Ecto neural progenitor cell (in vitro differentiated cells): ENCODE measurements at places on chromosomes 6 and 20.
A peak's percentile ranks its signal among the peaks of the same experiment; 100 is the strongest.

GRCh38 chr6:82987951-82988350, 77.7 kb downstream of the UBE3D start:
- no peak for DNase-seq

GRCh38 chr6:1143655-1144054, 168.2 kb upstream of the FOXQ1 start:
- no peak for DNase-seq

- DNase-seq: no peak
Observed at GRCh38 chr6:75620381-75621304, 19.0 kb downstream of the SENP6 start.

DNA sequence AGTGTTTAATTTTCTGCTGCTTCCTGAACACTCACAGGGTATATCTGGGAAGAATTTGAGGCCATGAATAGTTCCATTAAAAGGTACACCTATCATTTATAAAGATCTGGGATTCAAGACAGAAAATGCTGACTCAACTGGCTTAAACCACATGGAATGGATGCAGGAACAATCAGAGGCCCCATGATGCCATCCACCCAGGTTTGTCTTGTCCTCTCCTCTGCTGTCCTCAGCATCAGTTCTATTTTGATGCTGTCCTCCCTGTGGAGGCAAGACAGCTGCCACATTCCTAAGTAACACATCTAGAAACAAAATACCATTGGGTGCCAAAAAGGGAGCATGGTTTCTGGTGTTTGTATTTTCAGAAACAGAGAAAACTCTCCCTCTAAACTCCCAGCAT, 143.4 kb downstream of the ELOVL4 start:
- no peak for DNase-seq

DNA sequence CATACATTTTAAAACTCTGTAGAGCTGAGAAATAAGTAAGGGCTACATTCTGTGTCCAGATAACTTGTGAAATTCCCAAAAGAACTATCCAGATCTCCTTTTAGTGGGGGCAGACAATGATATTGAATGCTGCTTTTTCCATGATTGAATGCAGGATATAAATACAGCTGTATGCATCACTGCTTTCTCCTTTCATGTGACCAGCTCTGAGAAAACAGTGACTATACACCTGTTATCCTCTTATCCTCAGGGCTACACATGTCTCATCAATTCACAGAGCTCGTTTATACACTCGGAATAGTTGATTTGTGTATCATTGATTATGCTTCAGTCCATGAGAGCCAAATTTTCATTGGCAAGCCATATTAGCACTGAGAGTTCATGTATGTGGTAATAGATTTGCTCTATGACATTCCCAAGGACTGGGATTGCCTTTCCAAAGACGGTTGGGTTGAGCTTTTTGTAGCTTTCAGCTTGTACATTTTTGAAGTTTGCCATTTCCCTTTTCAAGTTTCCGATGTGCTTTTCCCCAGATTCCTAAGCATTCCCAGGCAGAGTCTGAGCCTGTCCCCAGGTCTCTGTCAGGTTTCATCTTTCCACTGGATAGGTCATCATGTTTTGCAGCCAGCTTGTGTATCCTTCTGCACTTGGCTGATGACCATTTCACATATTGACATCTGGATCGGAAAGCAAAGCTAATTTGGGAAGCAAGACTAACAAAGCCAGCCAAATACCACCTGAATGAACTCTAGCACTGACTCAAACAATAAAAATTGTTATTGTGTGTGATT, 97.7 kb downstream of the RFX6 start:
- DNase-seq: no peak

DNA sequence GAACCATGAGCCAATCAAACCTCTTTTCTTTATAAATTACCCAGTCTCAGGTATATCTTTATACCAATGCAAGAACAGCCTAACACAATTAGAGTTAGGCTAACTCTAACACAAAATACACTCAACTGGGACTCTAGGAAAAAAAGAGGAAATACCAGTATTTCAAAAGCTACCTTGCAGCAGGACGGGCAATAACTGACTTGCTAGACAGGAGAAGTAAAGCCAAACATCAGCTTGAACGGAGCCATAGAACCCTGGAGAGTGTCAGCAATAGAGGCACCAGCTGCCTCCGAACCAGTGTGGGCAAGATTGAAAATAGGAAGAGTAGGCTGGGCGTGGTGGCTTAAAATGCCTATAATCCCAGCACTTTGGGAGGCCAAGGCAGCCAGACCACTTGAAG, 162.0 kb upstream of the SOX4 start:
- no peak for DNase-seq

GRCh38 chr6:40689185-40689584, 102.0 kb upstream of the LRFN2 start:
- DNase-seq: no peak

- no peak for DNase-seq
Observed at GRCh38 chr6:87824958-87825491, 123.0 kb upstream of the AKIRIN2 start.

- peak; percentile 84 for DNase-seq
Observed at GRCh38 chr6:107489636-107490565, at the start of gene SOBP. Gene SOBP, plus strand, starts transcription at chr6:107490117. Its CDS starts 500 bp downstream, at chr6:107490617.

- DNase-seq: no peak
Observed at GRCh38 chr6:45631396-45631795, 253.7 kb upstream of the SUPT3H start.

DNA sequence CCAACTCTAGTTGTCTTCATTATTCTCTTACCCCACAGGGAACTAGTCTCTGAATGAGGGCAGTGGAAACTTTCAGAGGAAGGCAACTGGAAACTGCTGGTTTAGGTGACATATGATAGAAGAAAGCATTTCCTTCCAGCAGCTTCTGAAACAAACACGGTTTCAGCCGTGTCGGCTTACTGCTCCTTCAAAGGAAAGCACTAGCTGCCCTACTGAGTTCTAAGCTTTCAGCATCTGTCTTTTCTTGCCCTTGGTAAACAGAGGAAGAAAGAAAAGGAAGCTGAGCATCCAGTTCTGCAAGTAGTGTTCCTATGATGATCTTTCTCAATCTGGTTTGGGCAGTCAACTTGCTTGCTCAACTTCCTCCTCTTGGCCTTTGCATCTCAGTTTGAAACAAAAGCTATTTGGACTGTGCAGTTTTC, 117.5 kb upstream of the CEP85L start:
- no peak for DNase-seq

GRCh38 chr6:3293271-3294155, 34.8 kb downstream of the PSMG4 start:
- DNase-seq: no peak

GRCh38 chr6:82906951-82907350, 158.7 kb downstream of the UBE3D start:
- no peak for DNase-seq

- DNase-seq: no peak
Observed at GRCh38 chr6:148509800-148510581, 167.4 kb downstream of the SASH1 start.

DNA sequence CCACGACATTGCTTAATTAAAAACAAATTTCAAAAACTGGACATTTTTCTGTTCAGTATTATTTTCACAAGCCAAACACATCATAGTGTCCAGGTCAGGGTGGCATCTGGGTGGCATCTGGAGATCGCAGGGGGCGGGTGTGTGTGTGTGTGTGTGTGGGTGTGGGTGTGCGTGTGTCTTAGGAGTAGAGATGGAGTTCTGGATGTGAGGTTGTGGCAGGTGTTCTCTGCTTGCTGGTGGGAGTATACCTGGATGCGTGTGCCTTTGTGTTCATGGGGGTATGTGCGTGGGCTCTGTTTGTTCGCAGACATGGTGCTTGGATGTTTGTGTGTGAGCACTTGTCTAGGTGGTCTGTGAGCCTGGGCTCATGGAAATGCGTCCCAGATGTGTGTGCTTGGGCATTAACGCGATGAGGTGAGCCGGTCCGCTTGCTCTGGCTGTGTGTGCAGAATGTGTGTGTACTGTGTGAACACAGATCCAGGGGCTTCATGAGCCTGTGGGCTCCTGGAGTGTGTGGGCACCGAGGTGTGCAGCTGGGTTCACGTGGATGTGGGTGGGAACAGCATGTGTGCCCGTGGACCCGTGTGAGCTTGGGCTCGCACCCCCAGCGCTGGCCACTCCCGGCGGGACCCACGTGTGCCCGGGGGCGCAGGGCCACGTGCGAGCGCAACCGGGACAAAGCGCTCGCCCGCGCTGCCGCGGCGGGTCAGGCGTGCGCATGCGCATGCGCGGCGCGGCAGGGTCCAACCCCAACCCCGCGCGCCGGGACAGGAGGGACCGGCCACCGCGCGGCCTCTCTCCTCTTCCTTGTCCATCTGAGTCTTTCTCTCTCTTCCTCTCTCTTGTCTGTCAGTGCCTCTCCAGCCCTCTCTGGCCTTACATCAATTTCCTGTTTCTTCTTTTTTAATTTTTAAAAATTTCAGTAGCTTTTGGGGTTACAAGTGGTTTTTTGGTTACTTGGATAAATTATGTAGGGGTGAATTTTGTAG, 60.4 kb downstream of the SRC start:
- peak; percentile 78 for DNase-seq

DNA sequence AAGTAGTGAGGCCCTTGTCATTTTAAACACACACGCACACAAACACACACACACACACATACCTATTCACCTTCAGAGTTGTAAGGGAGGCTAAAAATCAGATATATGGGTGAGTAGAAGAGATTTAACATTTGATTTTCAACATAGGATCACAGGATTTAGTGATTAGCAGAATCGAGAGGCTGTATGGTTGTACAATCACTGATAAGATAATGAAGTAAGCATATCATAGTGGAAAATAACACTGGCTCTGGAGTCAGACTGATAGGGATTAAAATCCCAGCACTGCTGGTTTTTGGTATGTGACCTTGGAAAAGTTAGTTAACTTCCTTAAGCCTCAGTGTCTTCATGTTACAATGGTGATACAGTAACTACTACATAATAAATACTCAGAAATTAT, 40.8 kb downstream of the RNF217 start:
- no peak for DNase-seq

DNA sequence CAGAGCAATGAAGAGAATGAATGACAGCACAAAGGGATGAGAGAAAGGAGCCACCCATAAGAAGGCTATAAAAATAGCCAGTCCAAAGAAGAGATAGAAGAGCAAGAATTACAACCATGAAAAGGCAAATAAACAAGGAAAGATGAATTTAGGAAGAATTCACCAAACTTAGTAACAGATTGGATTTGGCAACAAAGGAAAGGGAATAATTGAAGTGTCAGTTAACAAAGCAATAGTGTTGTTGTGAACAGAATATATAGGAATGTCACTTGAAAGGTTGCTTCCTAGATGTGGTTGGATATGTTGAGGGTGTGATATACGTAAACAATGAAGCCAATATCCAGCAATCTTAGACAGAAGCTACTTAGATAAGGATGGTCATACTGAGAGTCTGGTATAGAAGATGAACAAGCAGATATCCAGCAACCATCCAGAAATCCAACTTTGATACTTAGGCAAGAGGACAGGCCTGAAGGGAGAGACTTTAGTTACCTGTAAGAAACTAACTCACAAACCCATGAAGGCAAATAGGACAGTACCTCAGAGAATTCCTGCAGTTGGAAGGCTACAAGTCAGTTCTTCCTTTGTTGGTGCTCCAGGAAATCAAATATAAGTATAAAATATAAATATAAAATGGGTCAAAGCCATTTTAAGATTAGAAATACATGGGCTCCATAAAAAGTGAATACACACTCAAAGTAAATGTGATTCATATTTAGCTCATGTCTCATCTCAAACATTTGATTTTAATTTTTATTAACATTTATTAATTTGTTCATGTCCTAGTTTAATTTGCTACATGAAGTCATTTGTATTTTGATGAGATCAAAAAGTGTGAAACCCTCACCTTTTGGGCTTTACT, 106.5 kb downstream of the HFE start:
- DNase-seq: no peak

DNA sequence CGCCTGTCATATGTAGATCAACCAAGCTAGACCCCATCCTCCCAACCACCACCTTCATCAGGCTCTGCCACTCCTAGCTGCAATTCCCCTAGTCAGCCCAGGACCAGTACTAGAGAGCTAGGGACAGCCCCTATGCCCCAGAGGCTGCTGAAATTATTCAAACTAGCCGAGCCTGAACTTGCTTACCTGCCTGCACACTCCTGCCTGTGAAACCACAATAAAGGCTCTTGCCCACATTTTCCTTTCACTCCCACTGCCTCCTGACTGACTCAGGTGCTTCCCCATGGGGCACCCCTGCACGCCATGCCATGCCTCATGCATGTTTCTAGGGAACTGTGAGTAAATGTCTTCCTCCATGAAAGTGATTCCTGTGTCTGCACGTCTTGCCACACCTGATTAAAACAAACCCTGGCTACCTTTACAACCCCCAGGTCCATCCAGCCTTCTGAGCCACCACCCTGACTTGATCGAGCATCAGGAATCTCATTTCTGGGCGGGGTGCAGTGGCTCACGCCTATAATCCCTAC, 66.5 kb upstream of the IER3 start:
- no peak for DNase-seq

DNA sequence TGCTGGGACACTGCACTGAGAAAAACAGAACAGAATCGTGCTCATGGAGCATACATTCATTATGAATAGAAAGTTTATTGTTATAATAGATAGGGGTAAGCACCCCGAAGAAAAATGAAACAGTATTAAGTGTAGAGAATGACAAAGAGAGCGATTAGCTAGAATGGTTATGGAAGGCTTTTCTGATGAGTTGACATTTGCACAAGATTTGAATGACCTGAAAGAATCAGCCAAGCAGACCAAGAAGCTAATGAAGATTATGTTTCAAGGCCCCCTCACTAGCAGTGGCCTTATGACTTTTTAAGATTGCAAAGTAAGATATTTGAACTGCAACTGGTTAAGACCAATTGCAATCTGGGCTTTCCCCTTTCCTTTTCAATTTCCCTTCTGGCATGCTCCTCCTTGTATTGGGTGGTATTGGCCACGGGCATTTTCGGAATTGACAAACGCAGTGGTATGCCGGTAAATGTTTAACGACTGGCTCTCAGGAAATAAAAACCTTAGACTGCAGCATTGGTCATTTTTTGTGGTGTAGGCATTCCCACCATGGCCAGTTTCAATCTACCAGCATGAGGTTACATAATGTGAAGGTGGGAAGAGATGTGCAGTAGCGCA, 120.0 kb upstream of the CITED2 start:
- DNase-seq: no peak

- DNase-seq: no peak
Observed at GRCh38 chr6:121205569-121205968, 128.7 kb downstream of the TBC1D32 start.

DNA sequence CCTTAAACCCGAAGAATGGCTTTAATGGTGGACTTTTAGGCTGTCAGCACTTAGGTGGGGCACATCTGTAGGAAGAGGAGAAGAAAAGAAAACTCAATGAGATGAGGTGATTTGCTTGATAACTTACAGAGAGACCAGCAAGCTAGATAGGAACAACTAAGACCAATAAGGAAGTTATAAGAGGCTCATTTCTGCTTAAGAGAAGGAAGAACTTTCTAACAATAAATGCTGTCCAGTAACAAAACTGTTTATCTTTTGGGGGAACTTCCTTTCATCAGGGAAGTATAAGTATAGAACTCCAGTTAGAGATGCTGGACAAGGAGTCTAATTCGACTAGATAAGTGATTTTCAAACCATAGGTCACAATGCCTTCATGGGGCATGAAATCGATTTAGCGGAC, 107.2 kb upstream of the SIRPA start:
- DNase-seq: no peak

GRCh38 chr6:124054034-124054433, 250.4 kb downstream of the NKAIN2 start:
- DNase-seq: no peak
